ENCODE measurements at places on chromosomes 6 and 20. TPM values are rescaled to one million over a fixed set of nuclear protein-coding genes. Genes with fewer than 3 reads are reported as not detected.

DNA sequence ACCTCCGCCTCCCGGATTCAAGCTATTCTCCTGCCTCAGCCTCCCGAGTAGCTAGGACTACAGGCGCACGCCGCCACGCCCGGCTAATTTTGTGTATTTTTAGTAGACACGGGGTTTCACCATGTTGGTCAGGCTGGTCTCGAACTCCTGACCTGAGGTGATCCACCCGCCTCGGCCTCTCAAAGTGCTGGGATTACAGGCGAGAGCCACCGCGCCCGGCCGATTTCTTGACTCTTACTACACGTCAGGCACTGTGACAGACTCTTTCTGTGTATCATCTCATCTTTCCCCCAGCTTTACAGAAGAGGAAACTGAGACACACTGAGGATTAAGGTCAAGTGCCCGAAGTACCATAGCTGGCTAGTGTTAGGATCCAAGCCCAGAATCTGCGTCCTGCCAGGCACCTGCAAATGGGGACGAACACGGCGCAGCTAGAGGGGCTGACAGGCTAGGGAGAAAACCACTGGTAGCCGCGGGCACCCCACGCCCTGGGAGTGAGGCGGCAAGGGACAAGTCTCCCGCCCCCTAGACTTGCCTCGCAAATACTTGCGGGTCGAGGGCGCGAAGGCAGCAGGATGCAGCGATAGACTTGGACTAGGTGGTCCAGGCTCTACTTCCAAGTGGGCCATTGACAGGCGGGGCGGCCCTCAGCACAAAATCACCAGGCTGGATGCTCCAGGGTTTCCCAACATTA lies 1.1 kb upstream of the TAF8 start:
- peaks cover 21% of the 10 kb centered on the region for H3K36me3 ChIP-seq
- H3K4me3 ChIP-seq, result peak overlapping the region; percentile 98
- no peak for DNase-seq
- H3K27ac ChIP-seq, result peak overlapping the region; percentile 66
- H3K27me3 ChIP-seq, result no peaks in the 10 kb centered on the region

- peak overlapping the region; percentile 81 for H3K27ac ChIP-seq
- no peaks in the 10 kb centered on the region for H3K36me3 ChIP-seq
- H3K4me1 ChIP-seq, result peaks cover 16% of the 10 kb centered on the region
- peak overlapping the region; percentile 91 for H3K4me3 ChIP-seq
Measured at GRCh38 chr6:53349209-53349693, 501 bp upstream of the ELOVL5 start.

GLP1R gene
- total RNA-seq, result not detected

HBS1L gene
- total RNA-seq, result 69.7 TPM

GRCh38 chr6:109455437-109456110 lies at the start of gene MICAL1:
TSS of gene MICAL1 (minus strand) at chr6:109455772. CDS start at chr6:109454196, 1,576 bp downstream.
- DNase-seq, result peak; percentile 73
- H3K36me3 ChIP-seq, result peaks cover 26% of the 10 kb centered on the region
- peak within 1 kb of the TSS; percentile 98 for H3K27ac ChIP-seq

BPIFB4 gene
- total RNA-seq, result not detected

GRCh38 chr6:21003780-21004541 lies 469.7 kb downstream of the CDKAL1 start:
- H3K27me3 ChIP-seq, result no peaks in the 10 kb centered on the region
- DNase-seq, result no peak
- H3K27ac ChIP-seq, result no peak overlapping the region
- no peak overlapping the region for H3K4me3 ChIP-seq

RTF2 gene
- total RNA-seq, result 56.3 TPM

PDE7B gene
- 0.54 TPM for total RNA-seq
